Activated T-helper 1 cell treated with anti-CD3 and anti-CD28 coated beads, Interleukin-2, amount 50 U/mL, for 16 hours (primary cell): ENCODE measurements at places on chromosomes 6 and 20.

GRCh38 chr20:2403291-2404052, 22.8 kb downstream of the TGM6 start:
- DNase-seq: no peak

DNA sequence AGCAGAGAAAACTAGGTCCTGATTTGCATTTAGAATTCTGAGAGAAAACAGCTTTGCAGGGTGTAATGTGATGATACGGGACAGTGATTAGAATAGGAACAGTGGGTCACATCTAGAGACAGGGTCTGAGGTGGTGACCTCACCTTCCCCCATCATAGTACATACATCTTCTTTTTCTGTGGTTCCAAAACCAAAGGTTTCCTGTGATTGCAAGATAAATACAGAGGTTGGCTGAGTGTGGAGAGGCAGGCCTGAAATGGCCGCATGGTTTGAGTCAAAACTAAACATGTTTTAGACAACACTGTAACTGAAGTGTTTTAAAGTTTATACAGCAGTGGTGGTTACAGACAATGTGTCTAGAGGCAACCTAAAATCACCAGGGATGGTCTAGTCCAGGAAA, 10.4 kb upstream of the NT5DC1 start:
- DNase-seq: no peak

DNA sequence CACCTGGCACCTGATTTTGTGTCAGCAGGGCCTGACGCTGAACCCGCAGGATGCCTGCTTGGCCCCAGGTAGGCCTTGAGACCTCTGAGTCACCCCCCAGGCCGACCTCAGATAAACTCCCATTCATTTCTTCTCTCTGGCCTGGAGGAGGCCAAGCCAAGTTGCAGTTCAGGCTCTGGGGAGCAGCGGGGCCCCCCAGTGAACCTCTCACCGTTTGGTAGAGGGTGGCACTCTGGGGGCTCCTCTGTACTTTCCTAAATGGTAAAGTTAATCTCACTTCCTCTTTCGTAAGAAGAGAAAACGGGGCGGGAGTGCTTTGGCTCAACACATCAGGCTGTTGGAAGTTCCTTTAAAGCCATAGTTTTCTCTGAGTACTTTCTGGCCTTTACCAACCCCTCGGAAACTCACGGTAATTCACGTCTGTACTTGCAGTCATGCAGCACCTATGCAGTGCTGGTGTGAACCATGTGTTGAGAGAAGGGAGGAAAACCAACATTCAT, 2.8 kb downstream of the SIRPA start:
- no peak for DNase-seq

DNA sequence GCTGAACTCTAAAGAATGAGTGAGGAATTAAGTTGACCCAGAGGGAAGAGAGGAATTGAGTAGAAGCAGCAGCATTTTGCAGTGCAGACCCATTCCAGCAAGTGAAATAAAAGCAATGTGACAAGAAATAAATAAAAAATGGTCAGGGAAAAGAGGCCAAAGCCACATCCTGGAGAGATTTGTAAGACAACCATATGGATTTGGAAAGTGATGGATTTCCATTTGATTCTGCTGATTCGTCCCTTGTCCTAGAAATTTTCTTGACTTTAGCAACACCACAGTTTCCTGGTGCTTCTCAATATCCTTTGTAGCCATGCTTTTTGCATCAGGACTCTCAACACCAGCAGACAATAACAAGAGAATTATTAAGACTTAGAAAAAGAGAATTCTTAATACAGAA, 29.8 kb downstream of the ANKEF1 start:
- no peak for DNase-seq

GRCh38 chr20:32670773-32671455, 2.8 kb downstream of the C20orf203 start:
- DNase-seq: no peak

GRCh38 chr6:98924647-98925046, 23.1 kb downstream of the FBXL4 start:
- DNase-seq: no peak
